ENCODE measurements at places on chromosomes 6 and 20.

GRCh38 chr6:163605385-163606097, 191.0 kb downstream of the QKI start:
- no peak for DNase-seq

GRCh38 chr20:24970030-24970553, 21.0 kb downstream of the CST7 start:
- no peak for DNase-seq

DNA sequence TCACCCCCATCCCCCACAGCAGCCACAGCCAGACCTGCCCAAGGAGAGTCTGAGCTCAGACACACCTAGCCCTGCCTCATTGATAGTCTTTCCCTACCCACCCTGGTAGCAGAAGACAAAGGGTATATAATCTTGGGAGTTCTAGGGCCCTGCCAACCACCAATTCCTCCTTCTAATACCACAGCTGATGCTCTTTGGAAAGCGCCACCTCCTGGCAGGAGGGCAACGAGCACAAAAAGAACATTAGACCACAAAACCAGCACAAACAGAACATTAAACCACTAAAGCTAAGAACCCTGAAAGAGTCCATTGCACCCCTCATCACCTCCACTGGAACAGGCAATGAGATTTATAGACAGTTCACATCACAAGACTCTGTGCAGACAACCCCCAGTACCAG, 195.8 kb upstream of the FUT9 start:
- DNase-seq: no peak

- DNase-seq: no peak
Observed at GRCh38 chr6:3987576-3987975, 91.4 kb downstream of the FAM217A start.

GRCh38 chr20:41862476-41862875, 244.3 kb upstream of the CHD6 start:
- no peak for DNase-seq

- DNase-seq: no peak
Observed at GRCh38 chr6:127221201-127221600, 45.5 kb upstream of the RNF146 start.

DNA sequence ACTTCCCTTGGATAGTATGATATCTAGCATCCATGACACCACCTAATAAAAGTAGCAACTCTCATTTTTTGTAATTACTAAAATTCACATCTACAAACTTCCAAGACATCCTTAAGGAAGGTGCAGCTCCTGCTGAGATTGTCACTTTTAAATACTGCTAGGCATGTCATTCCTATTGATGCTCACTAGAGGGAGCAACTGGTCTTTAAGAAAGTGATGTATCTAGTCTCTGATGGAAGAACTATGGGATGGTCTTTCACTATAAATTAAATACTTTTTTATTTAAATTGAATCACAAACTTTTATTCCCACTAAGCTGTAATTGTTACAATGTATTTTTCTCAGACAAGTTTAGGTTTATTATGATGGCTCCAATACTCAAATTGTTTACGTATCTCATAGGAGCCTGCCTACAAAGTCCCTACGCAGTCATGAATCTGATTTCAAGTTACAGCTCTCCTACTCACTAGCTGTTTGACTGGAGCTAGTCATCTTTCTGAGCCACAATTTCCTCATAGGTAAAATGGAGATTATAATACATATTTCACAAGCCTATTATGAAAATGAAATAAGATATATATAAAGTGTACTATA, 8.1 kb upstream of the TSPYL1 start:
- DNase-seq: no peak

DNA sequence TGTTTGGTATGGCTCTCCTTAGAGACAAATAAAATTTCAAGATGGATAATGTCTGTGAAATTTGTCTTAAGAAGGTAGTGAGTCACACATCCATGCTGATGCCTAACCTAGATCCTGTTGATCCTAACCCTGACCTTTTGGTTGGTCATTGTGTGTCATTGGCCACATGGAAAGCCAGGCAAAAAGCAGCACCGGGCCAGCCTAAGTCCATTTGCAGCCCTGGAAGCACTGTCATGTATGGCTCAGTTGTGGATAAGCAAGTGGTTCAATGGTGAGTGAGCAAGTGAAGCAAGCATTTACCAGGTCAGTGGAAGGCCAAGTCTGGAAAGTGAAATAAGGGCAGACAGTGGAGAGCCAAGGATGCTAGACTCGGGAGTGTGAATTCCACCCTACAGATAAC, 12.1 kb upstream of the XRN2 start:
- DNase-seq: no peak

- DNase-seq: no peak
Observed at GRCh38 chr6:87588756-87589407, 905 bp downstream of the RARS2 start.

- DNase-seq: no peak
Observed at GRCh38 chr20:9884061-9884460, 45.2 kb upstream of the PAK5 start.

- no peak for DNase-seq
Observed at GRCh38 chr6:159012201-159012600, 12.2 kb upstream of the RSPH3 start.

GRCh38 chr6:3732345-3733141, 19.0 kb downstream of the PXDC1 start:
- DNase-seq: no peak

- no peak for DNase-seq
Observed at GRCh38 chr20:39897781-39898466, 791.1 kb downstream of the MAFB start.

DNA sequence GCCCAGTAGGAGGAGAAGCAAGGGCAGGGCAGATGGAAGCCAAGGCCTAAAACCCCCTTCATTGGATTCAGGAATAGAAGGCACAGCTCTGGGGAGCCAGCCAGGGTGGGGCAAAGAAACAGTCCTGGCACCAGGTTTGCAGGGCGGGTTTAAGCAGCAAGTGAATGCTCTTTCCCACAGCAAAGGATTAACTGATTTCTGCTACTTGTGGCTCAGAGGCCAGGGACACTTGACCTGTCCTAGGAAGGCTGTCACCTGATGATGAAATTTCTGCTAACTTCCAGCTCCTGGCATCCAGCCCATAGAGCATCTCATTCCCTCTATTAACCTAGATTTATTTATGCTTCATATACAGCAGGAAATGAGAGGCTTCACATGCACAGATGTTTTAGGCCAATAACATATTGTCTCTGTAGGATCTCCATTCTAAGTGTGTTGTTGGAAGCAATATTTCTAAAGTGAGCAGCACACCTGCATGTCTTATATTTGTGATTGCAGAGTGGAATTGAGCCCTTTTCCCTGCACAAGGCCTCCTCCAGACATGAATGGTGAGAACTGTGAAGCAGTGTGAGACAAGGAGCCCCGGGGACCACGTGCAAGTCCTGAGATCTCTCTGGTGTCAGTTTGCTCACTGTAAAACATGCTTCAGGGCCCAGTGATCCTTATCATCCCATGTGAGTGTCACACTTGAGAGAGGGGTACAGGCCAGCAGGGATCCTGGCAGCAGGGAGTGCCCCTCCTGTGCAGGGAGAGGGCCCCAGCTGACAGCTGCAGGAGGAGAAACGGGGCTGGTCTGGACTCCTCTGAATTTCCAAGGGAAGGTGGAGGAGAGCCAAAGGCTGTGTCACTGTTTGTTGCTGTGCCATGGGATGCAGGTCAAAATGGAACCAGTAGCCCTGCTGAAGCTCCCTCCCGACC, 41.1 kb upstream of the CST5 start:
- DNase-seq: no peak

DNA sequence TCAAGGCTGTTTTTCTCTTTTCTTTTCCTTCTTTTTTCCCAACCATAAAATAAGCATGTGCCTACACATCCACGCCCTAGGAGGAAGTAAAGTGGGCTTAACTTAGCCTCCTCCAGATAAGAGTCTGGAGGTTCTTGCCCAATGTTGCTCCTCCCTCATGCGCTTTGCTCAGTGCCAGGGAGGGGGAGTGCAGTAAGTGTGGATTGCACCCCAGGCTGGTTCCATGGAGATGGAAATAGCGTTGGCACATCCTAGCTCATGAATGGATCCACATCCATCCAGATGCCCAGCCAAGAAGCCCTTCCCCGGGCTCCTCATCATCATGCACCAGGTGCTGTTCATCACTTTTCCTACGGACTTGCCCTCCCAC, 58.2 kb downstream of the NEDD9 start:
- DNase-seq: no peak

- DNase-seq: no peak
Observed at GRCh38 chr20:46900826-46901225, 6.2 kb downstream of the EYA2 start.

GRCh38 chr6:17831135-17831534, 124.4 kb upstream of the NUP153 start:
- DNase-seq: no peak

DNA sequence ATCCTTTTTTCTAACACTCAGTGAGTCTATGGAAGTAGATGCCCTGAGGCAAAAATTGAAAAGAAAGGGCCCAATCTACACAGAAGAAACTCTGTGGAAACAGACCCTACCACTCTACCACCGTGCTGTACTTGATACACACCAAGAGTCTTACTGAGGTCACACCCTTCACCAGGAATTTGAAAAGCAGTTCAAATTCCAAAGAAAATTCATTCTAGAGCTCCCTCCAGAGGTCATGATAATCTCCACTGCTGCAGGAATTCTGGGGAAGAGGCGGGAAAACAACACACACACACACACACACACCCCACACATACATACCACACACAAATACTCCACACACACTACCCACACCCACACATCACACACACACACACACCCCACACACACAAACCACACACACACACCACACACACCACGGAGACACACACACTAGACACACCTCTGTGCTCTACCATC, 336.8 kb downstream of the HDGFL1 start:
- no peak for DNase-seq

DNA sequence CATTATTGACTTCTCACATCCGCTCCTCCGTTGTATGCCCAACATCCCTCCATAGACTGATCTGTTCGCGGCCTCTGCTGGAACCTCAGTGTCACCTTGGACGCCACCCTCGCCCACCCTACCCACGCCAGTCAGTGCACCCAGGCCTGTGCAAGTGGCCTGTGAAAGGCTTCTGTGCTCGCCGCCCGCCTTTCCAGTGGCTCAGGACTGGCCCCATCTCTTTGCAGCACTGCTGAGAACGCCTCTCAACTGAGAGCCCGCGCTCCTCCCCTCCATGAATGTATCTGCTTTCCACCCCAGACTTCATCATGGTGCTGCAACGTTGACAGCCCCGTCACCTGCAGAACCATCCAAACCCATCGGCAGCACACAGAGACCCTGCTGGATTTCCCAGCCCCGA, 227.3 kb upstream of the QKI start:
- DNase-seq: no peak

GRCh38 chr6:33359331-33359730, 32.3 kb upstream of the KIFC1 start:
- no peak for DNase-seq

DNA sequence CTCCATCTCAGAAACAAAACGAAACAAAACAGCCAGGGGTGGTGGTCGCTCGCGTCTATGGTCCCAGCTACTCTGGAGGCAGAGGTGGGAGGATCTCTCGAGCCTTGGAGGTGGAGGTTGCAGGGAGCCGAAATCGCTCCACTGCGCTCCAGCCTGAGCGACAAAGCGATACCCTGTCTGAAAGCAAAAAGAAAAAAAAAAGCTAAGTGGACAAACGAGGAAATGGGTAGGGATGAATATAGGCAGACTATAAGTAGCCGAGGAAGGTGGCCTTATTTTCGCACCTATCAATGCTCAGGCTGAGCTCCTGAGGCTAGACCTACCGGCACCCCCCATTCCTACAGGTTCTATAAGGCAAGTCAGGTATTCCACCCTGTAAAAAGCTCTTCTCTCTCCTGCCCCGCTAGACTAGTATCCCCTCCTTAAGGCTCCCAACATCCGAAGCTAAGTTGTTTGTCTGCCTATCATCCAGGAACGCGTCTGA, 650 bp upstream of the CASP8AP2 start:
- no peak for DNase-seq

DNA sequence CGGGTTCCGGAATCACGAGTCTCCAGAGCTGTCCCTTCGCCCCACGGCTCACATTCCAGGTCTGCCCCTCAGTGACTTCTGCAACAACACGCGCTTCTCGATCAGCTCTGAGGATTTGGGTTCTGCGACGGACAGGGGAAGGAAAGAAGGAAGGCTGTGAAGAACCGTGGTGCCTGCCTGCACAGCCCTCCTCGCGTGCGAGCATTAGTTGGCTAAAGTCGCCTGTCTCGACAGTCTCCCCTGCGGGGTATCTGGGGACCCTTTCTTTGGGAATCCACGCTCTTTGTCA, 23.1 kb downstream of the VPS52 start:
- no peak for DNase-seq

- DNase-seq: no peak
Observed at GRCh38 chr20:38905375-38905774, 20.8 kb upstream of the FAM83D start.

GRCh38 chr6:9455864-9456658, 958.8 kb downstream of the TFAP2A start:
- no peak for DNase-seq

DNA sequence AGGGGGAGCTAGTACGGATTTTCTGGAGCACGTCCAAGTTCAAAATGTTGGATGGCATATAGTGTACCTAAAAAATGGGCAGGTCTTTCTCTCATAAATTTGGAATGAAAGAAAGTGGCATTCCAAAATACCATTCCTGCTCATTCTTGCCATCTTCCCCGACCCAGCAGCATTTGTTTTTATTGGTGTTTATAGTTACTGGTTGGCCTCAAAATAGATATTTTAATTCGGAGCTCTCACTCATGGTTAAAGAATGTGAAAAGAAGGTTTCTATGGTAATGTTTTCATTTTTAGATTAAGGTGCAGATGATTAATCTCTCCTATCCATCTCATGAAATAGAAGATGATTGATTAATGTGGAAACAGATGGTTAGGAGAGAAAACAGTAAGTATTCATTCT, 204.5 kb downstream of the HIVEP2 start:
- no peak for DNase-seq

DNA sequence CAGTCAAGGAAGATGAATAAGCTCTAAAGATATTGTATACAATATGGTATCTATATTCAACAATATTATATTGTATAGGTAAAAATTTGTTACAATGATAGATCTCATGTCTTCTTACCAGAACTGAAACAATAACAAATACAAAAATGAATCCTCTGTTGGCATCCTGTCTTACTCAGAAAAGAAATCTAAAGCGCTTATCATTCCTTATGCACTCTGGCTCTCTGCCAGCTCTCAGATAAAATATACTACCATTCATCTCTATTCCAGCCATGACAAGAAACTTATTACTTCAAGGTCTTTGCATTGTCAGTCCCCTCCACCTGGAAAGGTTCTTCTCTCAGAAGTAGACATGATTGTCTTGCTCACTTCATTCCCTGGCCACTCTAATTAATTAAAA, 138.6 kb downstream of the THEMIS start:
- DNase-seq: no peak

DNA sequence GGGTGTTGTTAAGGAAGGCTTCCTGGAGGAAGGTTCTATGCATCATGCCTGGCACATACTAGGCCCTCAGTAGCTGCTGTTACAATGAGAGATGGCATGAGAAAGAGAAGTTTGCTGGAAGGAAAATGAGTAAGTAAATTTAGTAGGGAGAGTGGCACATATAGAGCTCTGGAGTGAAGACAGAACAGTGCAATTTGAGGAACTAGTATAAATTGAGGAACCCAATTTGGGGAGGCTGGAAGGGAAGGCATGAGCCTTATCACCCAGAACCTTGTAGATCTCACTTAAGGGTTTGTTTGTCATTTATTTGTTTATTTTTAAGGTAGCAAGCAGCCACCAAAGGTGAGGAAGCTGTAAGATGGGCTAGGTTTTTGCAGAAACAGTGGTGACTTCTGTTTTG, 87.1 kb upstream of the SCGN start:
- no peak for DNase-seq

- DNase-seq: no peak
Observed at GRCh38 chr20:50273601-50274491, 83.2 kb downstream of the CEBPB start.

GRCh38 chr20:14142171-14142570, 146.9 kb downstream of the MACROD2 start:
- DNase-seq: peak; percentile 31
